ENCODE measurements at places on chromosomes 13 and 19.
A peak's percentile ranks its signal among the peaks of the same experiment; 100 is the strongest.

DNA sequence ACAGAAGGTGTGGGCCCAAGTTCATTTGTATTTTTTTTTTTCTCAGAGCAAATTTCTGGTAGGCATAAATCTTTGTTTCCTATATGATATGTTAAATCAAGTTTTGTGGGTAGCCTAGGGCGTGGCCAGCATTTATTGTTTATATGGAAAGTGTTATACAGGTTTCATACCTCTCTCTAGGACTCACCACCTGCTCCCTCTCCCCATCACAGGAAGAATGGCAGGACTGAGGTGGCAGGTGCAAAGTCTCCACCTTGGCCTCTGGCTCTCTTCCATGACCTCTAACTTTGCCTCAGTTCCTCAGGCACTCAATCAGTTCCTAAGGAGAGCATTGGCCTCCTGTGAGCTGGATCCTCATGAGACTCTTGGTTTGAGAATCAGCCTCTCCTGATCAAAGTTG, 172.3 kb upstream of the TSC22D1 start:
- DNase-seq, result no peak

- DNase-seq, result peak; percentile 41
Measured at GRCh38 chr13:113904411-113904810, 40.5 kb upstream of the GAS6 start.

- no peak for DNase-seq
Measured at GRCh38 chr13:41842036-41842620, 118.8 kb downstream of the VWA8 start.

DNA sequence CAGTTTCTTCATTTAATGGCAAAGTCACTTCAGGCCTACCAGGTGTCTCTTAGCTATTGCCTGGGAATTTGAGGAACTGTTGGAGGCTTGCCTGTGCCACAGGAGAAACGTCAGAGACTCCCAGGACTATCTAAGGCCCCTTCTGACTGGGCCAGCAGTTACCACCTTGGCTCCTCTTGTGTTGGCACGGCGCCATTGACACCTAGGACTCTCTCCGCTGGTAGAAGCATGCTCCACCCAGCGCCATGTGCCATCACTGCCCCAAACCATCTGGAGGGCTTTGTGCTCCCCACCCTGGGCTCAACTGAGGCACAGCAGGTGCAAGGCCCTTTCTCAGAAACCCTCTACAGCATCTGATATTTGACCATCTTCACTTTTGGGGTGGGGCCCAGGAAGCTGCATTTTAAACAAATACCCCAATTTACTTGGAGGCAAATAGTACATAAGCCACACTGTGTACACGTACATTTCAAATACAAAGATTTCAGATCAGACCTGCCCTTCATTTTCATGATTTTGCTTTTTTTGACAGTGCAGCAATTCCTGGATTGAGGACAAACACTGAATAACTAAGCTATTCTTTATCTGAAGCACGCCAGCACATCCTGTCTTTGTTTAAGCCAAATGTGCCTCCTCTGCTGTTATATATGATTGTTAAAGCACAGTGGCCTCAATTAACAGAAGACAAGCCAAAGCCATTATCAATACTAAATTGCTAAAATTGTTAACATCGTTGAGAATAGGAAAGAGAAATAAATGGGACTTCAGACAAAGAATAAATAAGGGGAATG, 59.9 kb upstream of the TPP2 start:
- no peak for DNase-seq

GRCh38 chr19:29770648-29771047, 41.1 kb upstream of the CCNE1 start:
- peak; percentile 94 for DNase-seq

- DNase-seq, result peak; percentile 57
Measured at GRCh38 chr19:17488593-17489391, 18.5 kb downstream of the SLC27A1 start.

- no peak for DNase-seq
Measured at GRCh38 chr13:22049384-22049783, 378.5 kb downstream of the FGF9 start.

DNA sequence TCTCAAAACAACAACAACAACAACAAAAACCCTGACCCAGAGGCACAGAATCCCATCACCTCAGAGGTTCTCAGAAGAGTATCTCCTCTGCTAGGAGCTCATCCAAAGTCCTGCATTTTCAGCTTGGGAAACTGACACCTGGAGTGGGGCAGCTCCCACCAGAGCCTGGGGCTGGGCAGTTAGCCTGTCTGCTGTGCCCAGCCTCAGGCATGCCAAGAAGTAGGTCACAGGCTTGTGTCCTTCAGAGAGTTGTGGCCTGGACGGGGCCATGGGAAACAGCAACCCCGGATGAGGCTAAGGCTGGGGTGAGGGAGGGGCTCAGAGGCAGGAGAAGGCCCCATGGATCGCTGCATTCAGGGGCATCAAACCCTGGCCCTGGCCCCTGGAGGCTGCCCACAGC, 2.1 kb downstream of the NDUFS7 start:
- DNase-seq, result no peak

DNA sequence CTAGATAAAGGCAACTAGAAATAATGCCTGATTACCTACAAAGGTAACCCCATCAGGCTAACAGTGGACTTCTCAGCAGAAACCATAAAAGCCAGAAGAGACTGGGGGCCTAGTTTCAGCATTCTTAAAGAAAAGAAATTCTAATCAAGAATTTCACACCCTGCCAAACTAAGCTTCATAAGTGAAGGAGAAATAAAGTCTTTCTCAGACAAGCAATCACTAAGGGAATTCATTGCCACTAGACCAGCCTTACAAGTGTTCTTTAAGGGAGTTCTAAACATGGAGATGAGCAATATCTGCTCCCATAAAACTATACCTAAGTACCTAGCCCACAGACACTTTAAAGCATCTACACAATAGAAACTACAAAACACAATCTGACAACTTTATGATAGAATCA, 823.5 kb downstream of the PCDH17 start:
- DNase-seq, result no peak

DNA sequence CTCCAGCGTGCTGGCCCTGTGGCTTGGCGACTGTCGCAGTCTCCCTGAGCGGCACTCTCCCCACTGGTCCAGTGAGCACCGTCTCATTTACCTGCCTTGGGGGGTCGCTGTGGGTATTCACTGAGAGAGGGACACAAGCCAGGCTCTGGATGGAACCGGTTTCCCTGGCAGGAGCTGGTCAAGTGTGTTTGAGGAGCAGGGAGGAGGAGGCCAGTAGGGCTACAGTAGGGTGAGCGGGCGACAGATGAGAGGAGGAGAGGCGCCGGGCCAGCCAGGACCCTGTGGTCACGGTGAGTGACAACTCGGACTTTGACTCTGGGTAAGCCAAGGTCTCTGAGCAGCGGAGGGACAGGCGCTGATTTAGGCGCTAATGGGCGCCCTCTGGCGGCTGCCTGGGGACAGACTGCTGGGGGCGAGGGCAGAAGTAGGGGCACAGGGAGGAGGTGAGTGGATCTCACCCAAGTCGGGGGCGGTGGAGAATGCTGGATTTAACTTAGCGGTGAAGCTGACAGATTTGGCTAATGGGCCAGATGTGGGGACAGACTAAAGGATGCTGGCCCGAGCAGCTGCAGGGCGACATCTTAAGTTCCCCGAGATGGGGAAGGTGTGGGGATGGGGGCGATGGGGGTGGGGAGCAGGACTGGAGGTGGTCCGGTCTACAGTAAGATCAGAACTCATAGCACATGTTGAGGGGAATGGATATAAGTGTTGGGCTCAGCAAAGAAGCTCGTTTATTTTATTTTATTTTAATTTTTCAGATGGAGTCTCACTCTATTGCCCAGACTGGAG, 4.7 kb upstream of the PRMT1 start:
- DNase-seq, result peak; percentile 66

DNA sequence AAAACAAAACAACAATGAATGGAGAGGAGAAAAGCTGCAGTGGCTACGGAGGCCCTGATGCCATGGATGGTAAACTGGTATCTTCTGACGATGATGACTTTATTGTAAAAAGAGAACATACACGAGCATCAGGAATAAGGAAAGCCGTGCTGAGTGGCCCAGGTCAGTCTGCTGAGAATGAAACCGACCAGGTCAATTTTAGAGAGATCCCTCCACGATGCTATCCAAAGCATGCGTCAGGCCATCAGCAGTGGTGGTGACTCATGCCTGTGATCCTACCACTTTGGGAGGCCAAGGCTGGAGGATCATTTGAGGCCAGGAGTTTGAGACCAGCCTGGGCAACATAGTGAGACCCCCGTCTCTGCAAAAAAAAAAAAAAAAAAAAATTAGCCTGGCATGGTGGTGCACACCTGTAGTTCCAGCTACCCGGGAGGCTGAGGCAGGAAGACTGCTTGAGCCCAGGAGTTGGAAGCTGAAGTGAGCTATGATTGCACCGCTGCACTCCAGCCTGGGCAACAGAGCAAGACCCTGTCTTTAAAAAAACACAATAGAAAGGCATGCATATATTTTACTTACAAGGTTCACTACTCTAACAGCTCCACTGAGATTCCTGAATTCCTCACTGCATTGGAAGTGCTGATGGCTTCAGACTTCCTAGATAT, 62.3 kb downstream of the GADD45B start:
- DNase-seq, result no peak

- DNase-seq, result no peak
Measured at GRCh38 chr13:51687947-51688714, 103.9 kb downstream of the WDFY2 start.

DNA sequence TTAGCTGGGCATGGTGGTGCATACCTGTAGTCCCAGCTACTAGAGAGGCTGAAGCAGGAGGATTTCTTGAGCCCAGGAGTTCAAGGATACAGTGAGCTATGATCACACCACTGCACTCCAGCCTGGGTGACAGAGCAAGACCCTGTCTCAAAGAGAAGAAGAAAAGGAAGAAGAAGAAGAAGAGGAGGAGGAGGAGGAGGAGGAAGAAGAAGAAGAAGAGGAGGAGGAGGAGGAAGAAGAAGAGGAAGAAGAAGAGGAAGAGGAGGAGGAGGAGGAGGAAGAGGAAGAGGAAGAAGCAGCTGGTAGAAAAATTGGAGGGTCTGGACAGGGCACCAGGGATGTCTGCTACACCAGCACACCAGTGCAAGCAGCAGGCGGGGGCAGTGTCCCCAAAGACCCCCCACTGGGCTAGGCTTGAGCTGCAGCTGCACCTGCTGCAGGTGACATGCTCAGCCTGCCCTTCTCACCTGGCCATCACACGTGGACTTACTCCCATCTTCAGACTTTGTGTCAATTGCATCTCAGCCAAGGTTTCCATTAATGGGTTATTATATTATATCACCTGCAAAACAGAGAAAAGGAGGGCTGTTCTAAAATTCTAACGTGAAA, 180.9 kb upstream of the ZNF507 start:
- DNase-seq, result no peak

DNA sequence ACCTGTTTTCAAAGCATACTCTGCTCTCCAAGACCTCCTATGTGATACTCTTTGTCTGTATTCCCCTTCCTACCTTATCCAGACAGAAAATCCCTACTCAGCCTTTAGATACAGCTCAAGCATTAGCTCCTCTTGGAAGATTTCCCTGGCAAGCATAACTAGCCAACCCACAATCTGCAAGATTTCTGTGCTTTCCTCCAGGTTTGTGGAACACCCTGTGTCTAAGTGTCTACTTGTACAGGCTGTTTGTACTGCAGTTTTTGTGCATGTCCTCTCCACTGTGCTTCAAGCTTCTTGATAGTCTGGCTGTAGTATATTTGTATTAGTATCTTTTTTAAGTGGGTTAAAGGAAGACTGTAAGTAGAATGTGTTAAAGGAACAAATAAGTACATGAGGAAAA, 203.7 kb downstream of the RFC3 start:
- no peak for DNase-seq

- DNase-seq, result no peak
Measured at GRCh38 chr13:24610956-24611355, 69.3 kb upstream of the ATP12A start.

GRCh38 chr13:45412274-45413049, 5.7 kb downstream of the SLC25A30 start:
- no peak for DNase-seq

- DNase-seq, result no peak
Measured at GRCh38 chr19:36203293-36203692, 11.2 kb downstream of the ZNF565 start.

DNA sequence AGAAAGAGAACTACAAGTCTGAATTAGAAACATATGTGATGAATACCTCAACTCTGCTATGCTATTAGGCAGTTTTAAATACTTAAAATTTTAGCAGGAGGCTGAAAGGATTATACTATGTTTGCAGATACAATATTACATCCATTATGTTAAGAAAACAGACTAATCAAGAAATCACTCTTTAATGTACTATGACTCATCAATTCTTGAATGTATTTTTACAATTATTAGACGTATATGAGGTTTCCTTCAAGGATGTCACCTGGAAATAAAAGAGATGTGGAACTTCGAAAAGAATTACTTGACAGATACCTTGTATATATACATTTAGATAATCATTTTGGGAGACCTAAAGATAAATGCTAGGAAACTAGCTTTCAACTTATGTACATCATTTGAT, 835.6 kb upstream of the MIR17HG start:
- DNase-seq, result no peak

DNA sequence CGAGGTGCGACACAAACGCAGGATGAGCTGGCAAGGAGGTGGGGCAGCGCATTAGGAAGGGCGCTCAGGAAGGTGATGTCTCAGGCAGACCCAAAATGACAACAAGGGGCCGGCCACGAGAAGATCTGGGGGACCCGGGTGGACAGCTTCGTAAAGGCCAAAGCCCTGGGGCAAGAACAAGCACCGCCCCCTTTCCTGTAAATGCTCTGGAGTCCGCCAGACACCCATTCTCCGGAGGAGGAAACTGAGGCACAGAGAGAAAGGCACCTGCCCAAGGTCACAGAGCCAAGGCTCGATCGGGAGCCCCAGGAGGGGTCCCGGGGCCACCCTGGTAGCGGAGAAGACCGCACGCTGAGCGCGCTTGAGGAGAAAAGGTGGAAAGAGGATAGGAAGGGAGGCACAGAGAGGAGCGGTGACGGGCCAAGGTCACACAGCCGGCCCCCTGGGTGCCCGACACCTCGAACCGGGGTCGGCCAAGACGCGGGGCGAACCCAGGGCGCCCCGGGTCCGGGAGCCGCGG, 571 bp downstream of the SAFB2 start:
- no peak for DNase-seq

DNA sequence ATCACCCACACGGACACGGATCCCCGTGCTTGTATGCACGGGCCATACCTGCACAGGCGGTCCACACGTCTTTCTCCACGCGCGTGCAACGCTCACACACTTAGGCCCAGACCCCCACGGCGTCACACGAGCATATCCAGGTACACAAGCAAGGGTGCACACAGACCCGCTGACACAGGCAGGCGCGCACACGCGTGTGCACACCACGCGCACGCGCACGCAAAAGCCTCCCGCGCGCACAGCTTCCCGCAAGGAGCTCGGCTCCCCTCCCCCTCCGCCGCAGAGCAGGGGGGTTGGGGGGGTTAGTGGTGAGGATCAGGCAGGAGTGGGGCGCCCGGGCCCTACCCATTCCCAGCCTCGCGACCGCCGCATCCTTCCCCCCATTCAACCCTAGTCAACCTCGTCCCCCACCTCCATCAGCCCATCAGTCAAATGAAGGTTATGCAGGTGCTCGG, 407 bp downstream of the RAB3A start:
- peak; percentile 48 for DNase-seq

DNA sequence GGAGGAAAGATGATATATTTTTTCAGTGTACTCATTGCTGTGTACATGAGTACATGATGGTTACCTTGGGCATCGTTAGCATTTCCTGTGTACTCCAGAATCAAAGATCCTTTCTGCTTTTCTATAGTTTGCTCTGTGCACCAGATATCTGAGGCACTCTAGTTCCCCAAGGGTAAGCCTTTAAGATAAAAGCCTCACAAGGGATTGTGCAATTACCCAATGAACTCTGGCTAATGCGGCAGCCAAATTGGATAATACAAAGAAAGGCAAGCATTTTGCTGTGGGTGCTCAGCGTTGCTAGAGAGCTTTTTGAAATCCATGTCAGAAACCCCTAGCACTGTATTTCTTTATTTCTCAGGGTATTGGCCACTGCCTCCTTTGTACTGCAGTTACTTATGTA, 2.9 kb downstream of the CYSLTR2 start:
- no peak for DNase-seq

Measured in T-helper 2 cell (primary cell).